Thyroid gland (tissue), 4 donors: ENCODE measurements at places on chromosomes 6 and 20. TPM values are rescaled to one million over a fixed set of nuclear protein-coding genes. Genes with fewer than 3 reads are reported as not detected.

- DNase-seq: no peak
- no peaks in the 10 kb centered on the region for H3K27me3 ChIP-seq
- H3K4me3 ChIP-seq: no peak overlapping the region
Measured at GRCh38 chr6:14693301-14694192, 552.3 kb upstream of the JARID2 start.

DNA sequence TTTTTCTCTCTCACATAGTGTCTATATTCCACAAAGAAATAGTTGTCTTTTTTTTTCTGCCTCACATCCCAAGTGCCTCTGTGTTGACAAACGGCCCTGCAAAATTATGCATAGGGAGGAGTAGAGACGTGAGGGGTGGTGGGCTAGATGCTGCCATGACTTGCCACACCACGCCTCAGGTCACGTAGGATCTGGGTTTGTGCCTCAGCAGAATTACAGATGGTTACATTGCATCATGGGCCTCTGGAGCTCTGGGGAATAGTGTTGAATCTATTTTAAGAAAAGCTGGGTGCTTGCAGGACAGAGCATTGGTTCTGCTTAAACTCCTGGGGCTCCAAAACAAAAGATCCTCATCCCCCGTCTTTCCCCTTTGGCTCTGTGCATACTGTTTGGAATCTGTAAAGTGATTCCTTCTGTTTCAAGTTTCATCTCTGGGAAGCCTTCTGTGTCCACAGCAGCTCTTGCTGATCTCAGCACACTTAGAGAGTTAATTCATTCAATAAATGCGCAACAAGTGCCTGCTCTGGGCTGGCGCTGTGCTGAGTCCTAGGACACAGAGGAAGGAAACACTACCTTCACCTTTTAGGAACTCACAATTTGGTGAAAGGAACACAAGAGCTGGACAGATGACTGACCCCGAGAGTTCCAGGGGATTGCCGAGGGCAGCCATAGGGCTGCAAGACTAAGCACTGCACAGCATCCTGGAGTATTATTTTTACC, 2.4 kb downstream of the FANCE start:
- H3K36me3 ChIP-seq: no peaks in the 10 kb centered on the region
- no peak overlapping the region for H3K27ac ChIP-seq
- H3K27me3 ChIP-seq: no peaks in the 10 kb centered on the region
- peak; percentile 12 for DNase-seq

- DNase-seq: peak; percentile 64
- H3K4me3 ChIP-seq: no peak overlapping the region
Measured at GRCh38 chr6:19879663-19880062, 42.5 kb downstream of the ID4 start.

DNA sequence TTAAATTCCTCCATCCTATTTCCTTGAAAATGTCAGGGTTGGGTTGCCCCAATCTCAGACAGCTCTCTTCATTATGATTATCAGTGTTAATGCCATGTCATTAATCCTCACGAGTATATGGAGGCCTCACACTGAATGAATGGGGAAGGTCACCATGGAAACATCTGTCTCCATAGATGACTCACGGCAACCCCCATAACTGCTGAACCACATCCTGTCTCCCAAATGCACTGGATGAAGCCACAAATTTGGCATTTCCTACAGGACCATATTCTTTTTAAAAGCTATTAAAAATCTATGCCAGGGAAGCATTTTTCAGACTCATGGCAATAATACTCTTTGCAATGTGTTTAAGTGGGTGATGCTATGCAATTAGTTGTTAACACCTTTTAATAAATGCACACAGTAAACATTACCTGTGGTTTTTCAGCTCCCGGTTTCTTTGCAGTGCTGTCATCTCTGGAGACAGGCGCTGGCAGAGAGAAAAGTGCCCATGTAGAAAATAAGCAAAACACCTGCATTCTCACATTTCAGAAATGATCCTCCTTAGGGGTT, 80.1 kb upstream of the PTPRK start:
- no peak for DNase-seq
- no peak overlapping the region for H3K27ac ChIP-seq
- no peak overlapping the region for H3K4me3 ChIP-seq
- H3K4me1 ChIP-seq: no peaks in the 10 kb centered on the region
- no peaks in the 10 kb centered on the region for H3K36me3 ChIP-seq

- no peaks in the 10 kb centered on the region for H3K4me1 ChIP-seq
- no peaks in the 10 kb centered on the region for H3K27me3 ChIP-seq
- DNase-seq: no peak
Measured at GRCh38 chr6:139306291-139306981, 14.6 kb upstream of the TXLNB start.

- no peak overlapping the region for H3K4me3 ChIP-seq
- peak overlapping the region; percentile 93 for H3K27ac ChIP-seq
- H3K36me3 ChIP-seq: no peaks in the 10 kb centered on the region
- peaks cover 37% of the 10 kb centered on the region for H3K4me1 ChIP-seq
Measured at GRCh38 chr6:11253594-11253993, 21.1 kb upstream of the NEDD9 start.

DNA sequence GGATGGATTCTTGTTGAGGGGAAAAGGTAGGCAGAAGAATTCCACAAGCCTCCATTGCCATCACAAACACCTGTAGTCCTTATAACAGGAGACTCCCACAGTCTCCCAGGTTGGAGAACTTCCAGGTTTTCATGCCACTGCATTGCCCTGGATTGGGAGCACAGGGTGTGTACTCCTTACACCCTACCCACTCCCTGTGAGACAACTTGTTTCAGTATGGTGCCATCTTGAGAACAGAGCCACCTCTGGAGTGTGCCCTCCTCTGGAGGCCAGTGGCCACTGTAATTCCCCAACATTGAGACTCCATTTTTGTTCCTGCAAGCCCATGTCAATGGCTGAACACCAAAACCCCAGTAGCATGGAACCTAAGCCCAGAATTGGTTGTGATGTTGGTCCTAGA, 123.5 kb upstream of the LAMA2 start:
- no peaks in the 10 kb centered on the region for H3K36me3 ChIP-seq
- no peak overlapping the region for H3K4me3 ChIP-seq
- DNase-seq: no peak
- H3K27me3 ChIP-seq: no peaks in the 10 kb centered on the region
- no peak overlapping the region for H3K27ac ChIP-seq
- H3K4me1 ChIP-seq: no peaks in the 10 kb centered on the region

GRCh38 chr6:163757520-163757919, 343.0 kb downstream of the QKI start:
- no peaks in the 10 kb centered on the region for H3K4me1 ChIP-seq
- H3K36me3 ChIP-seq: no peaks in the 10 kb centered on the region
- H3K27me3 ChIP-seq: no peaks in the 10 kb centered on the region
- H3K4me3 ChIP-seq: no peak overlapping the region

GRCh38 chr6:111564482-111564945, 41.2 kb downstream of the TRAF3IP2 start:
- peak overlapping the region; percentile 59 for H3K27ac ChIP-seq
- H3K4me3 ChIP-seq: no peak overlapping the region
- peaks cover 4% of the 10 kb centered on the region for H3K36me3 ChIP-seq

Gene DNMT3B
- total RNA-seq: 2.2 TPM

Gene RIPOR3
- 23.9 TPM for total RNA-seq

Gene NOX3
- not detected for total RNA-seq

Gene HAO1
- not detected for total RNA-seq

Gene FUT9
- not detected for total RNA-seq

Gene MYT1
- total RNA-seq: 0.42 TPM

Gene ABHD16B
- not detected for total RNA-seq

Gene VSX1
- total RNA-seq: not detected
